Skin of body (tissue), 3 donors: ENCODE measurements at places on chromosomes 6 and 20. TPM values are rescaled to one million over a fixed set of nuclear protein-coding genes. Genes with fewer than 3 reads are reported as not detected.

DNA sequence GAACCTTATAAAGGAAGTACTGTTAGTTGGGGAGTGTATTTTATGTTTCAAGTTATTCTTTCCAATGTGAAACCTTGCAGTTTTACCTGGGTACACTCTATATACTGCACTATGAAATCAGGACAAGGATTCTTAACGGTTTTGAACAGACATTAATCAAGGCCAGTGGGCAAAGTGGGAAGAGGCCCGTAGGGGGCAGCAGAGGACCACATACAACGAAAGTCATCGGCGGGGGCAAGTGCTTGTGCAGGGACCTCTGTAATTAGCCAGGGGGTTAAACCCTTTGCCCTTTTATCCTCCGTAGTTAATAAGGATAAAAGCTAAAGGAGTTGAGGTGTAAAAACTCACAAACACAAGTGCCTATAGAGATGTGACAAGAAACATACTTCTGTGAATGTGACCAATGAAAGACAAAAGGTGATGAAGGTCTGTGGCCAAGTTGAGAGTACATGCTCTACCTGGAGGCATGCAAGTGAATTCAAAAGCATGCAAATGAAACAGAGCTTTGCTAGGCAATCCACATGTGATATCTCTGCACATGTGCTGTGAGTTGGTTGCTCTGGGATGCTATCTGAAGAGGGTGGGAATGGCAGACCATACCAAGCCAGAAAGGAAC, 392.7 kb upstream of the MAN1A1 start:
- DNase-seq = no peak

- DNase-seq = peak; percentile 84
Observed at GRCh38 chr6:29627755-29628418, 5.1 kb downstream of the GABBR1 start.

DNA sequence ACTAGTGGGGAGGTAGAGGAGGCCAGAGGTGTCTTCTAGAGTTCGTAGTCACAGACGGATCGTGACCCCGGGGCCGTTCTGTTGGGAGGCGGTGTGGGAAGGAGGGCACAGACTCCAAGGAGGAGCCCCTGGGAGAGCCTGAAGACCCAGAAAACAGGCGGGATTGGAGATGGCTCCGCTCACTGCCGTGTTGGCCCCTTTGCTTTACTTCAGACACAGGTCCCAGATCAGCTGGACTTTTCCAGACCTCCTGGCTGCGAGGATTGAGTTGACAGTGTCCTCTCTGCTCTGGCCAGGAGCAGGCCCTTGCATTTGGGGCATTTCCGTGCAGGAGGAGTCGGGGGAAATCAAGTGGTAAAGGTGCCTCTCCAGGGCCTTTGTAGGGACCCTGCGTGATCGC, 112.9 kb downstream of the ARMC2 start:
- no peak for DNase-seq

GRCh38 chr6:12363651-12364381, 73.7 kb downstream of the EDN1 start:
- no peak for DNase-seq

- DNase-seq = no peak
Observed at GRCh38 chr6:68658338-68658737, 23.3 kb downstream of the ADGRB3 start.

DNA sequence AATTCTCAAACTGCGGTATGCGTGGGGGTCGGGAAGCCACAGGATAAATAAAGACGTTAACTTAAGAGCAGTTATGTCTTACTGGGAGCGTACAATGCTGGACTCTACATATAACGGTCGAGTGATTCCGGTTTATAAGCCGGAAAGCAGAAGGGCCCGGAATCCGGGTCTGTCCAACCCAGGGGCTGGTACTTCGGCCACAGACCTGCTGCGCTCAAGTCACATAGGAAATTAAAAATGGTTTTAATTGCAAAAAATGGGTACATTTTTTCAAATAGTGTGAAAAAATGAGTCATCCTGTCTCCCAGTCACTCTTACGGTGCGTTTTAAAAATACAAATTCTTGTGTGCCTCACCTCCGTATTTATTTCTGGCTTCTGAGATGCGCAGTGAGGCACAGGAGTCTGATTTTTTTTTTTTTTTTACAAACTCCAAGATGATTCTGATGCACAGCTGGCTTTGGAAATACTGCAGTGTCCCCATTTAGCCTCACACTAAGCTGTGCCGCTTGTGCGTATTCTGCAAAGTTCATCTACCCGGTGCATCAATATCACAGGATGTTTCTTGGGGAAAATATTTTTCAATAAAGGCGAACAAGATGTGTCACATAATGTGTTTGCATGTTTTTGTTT, 1.0 kb downstream of the PCIF1 start:
- DNase-seq = peak; percentile 39

The ZNF831 gene
- total RNA-seq = 0.20 TPM

The RTEL1 gene
- 13.3 TPM for total RNA-seq
